ENCODE measurements at places on chromosomes 13 and 19. TPM values are rescaled to one million over a fixed set of nuclear protein-coding genes. Genes with fewer than 3 reads are reported as not detected.

The CYP4F11 gene
- total RNA-seq: 12.7 TPM

DNA sequence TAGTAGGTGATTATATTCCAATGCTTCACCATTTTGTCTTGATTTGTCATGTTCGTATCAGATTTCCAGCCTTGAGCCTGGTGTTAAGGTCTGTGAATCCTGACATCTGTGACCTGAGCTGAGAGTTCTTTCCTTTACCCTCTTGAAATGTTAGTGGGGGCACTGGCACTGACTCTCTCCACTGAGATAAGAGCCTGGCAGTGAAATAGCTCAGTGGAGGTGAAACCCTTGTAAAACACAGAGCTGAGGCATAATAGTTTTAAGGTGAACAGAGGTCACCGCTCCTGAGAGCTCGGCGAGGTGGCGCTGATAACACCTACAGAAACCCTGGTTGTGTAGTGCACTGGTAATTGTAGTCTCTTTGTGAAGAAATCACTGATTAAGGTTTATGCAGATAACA lies 748.2 kb downstream of the DIAPH3 start:
- no peak for DNase-seq

GRCh38 chr13:39353988-39354387 lies 249.0 kb downstream of the LHFPL6 start:
- DNase-seq: no peak

DNA sequence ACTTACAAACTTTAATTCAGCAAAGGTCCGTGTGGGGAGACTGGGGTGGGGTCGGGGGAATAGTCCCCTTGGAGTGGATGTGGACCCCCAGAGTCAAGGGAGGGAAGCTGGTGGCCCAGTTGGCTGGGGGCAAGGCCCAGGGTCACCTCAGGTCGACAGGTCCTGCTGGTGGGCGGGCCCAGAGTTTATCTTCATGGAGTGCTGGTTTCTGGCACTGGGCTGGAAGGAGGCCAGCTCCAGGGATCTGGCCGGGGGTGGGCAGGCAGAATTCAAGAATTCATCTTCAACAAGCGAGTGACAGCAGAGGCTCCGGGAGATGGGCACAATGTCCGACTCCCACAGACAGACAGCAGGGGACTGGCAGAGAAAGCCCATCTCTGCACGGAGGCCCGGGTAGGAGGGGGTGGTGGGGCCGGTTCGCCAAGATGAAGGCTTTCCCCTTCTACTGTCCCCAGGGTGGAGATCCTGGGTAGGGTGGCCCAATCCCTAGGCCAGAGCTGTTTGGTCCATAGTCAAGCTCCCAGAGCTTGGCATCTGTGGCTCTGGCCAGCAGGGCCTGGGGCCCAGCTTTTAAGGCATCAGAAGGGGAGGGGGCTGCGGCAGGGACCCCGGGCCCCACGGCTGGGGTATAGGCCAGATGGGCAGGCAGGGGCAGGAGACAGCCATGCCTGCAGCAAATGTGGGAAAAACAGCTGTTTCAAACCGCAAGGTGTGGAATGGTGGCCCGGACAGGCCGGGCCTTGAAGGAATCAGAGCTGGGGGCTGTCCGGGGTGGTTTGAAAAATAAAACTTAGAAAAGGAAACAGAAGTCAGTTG lies 622 bp upstream of the FDX2 start:
- no peak for DNase-seq

DNA sequence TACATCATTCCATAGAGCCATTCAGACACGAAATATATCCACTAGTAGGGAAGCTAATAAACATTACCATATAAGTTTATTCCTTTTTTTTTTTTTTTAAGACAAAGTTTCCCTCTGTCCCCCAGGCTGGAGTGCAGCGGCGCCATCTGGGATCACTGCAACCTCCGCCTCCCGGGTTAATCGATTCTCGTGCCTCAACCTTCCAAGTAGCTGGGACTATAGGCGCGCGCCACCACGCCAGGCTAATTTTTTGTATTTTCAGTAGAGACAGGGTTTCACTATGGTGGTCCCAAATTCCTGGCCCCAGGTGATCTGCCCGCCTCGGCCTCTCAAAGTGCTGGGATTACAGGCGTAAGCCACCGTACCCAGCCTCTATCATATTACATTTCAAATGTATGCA lies 612 bp upstream of the ZNF154 start:
- no peak for DNase-seq

GRCh38 chr13:113458253-113459065 lies 5.2 kb upstream of the ADPRHL1 start:
- no peak for DNase-seq

- no peak for DNase-seq
These were observed 76.5 kb downstream of the PCDH20 start for GRCh38 chr13:61339054-61339621.

DNA sequence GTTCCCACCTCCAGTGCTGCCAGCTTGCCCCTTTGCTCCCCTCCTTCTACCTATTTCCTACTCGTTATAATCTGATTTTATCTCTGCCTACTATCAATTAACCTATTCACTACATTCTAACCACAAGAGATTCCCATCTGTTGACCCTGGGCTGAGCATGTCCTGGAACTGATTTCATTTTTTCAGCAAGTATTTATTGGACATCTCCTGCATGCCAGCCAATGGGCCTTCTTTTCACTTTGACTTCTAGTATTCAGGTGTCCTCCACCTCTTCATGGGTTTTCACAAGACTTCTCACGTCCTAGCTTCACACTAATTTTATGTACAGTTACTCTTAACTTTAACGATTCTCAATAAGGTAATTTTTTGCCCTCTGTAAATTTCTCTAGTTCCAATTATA lies 282.7 kb upstream of the KLHL1 start:
- no peak for DNase-seq

GRCh38 chr13:45282994-45283393 lies 58.0 kb downstream of the TPT1 start:
- DNase-seq: no peak

The SIGLEC5 gene
- not detected for total RNA-seq

The ZSCAN4 gene
- not detected for total RNA-seq

The RYR1 gene
- total RNA-seq: 8.6 TPM

The FPR3 gene
- total RNA-seq: 1.0 TPM

The GFY gene
- not detected for total RNA-seq

- no peak for DNase-seq
These were observed 553.9 kb downstream of the LMO7 start for GRCh38 chr13:76189882-76190519.

- DNase-seq: no peak
These were observed 253.5 kb downstream of the LHFPL6 start for GRCh38 chr13:39349391-39349960.

DNA sequence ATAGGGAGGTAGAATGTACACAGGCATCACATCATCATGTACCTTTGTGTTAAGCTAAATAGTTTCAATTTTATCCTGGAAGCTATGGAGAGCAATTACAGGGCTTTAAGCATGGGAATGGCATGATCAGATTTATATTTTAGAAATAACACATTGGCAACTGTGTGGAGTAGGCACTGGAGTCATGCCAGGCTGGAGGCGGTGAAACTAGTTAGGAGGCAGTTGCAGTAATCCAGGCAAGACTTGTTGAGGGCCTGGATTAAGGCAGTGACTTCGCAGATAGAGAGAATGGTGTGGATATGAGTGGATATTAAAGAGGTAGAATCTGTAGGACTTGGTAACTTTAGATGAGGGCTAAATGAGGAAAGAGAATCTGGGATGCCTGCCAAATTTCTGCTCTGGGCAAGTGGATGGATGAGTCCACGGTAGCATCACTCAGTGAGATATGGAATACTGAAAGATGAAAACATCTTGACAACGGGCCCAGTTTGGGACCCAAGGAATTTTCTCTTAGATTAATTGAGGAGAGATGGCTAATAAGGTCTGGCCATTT lies 506.2 kb downstream of the FGF9 start:
- no peak for DNase-seq

- DNase-seq: no peak
These were observed 4.6 kb downstream of the STK11 start for GRCh38 chr19:1210227-1210538.

DNA sequence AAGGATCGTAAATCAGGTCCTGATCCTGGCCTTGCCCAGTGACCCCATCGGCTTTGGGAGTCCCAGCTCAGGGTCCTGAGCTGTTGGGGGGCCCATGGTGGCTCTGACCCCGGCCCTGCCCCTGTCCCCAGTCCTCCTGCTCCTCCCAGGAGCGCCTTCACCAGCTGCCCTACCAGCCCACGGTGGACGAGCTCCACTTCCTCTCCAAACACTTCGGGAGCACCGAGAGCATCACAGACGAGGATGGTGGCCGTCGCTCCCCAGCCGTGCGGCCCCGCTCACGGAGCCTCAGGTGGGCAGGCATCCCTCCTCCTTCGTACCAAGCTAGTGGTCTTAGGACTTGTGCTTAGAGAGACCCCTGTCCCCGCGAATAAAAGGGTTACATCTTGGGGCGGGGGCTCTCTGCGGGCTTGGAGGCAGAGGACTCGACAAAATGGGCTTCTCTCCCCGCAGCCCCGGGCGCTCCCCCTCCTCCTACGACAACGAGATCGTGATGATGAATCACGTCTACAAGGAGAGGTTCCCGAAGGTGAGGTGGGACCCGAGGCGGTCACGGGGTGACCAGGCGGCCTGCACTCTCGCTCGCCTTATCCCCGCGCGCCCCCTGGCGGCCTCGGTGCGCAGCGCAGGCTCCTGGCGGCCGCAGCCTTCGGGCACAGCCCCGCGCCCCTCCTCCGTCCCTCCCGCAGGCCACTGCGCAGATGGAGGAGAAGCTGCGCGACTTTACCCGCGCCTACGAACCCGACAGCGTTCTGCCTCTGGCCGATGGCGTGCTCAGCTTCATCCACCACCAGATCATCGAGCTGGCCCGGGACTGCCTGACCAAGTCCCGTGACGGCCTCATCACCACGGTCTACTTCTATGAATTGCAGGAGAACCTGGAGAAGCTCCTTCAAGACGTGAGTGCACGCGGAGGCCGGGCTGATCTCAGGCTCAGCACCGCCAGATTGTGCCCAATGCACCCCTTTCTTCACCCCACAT lies 9.1 kb downstream of the MAST1 start:
- peak; percentile 75 for DNase-seq

DNA sequence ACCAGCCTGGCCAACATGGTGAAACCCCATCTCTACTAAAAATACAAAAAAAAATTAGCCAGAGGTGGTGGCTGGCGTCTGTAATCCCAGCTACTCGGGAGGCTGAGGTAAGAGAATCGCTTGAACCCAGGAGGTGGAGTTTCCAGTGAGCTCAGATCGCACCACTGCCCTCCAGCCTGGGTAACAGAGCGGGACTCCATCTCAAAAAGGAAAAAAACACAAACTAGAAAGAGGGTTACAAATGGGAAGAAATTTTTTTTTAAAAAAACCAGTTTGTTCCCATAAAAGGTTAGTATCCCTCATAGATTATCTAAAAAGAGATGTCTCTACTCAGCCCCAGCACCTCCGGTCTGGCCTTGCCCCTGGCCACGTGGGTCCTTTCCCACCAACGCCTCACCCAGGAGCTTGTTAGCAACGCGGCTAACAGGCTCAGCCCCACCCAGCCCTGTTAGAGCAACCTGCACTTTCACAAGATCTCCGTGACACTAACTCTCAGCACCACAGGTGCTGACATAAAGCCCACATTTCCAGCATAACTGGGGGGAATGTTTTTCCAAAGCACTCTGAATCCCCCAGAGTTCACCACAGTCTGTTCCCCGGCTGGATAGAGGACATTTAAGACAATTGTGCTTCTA lies 4.3 kb downstream of the DMKN start:
- peak; percentile 57 for DNase-seq

GRCh38 chr19:19464339-19465098 lies 50.8 kb downstream of the TSSK6 start:
- DNase-seq: no peak

- no peak for DNase-seq
These were observed 23.1 kb upstream of the SPRY2 start for GRCh38 chr13:80363890-80364503.

DNA sequence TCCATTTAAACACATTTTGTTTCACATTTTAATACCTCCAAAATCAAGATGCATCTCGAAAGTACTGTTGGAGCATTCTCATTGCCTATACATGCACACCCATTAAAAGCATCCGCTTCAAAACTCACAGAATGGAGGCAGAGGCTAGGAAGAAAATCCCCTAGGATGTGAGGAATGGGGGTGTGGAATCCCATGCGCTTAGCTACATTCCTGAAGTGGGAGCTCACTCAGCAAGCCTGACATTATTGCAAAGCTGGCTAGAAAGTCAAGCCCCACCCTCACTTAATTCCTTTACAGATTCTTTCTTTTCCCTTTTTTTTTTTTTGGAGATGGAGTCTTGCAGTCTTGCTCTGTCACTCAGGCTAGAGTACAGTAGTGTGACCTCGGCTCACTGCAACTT lies 4.6 kb upstream of the FAM32A start:
- DNase-seq: no peak

DNA sequence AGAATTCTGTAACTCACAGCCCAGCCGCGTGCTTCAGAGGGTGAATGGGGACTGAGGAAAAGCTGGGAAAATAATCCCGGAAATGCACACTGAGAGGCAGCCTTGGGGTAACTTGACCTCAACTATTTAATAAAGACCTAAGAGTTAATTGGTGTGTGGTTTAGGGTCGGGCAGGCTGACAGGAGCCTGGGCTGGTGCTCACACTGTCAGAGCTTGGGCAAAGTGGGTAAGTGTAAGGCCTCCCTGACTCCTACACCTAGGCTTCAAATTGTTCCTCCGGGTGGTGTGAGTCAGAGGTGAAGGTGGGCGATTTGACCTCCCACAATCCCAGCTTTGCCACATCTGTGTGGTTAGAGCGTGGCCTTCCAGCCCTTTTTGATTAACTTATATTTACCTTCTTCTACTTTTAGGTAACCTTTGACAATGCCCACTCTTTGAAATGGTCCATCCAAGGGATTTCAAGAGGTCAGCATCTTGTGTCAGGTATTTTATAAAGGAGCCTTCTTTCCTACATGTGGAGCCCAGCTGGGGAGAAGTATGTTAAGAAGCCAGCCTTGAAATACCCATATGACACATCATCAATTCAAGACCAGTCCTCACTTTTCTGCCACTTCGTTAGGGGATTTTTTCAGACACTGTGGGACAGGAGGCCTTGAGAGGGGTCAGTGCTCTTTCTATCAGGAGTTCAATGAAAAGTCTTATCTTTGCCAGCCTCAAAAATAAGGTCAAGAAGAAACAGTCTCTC lies 114.2 kb downstream of the NUFIP1 start:
- no peak for DNase-seq

GRCh38 chr19:47863514-47863936 lies 4.5 kb downstream of the TPRX2 start:
- peak; percentile 54 for DNase-seq

DNA sequence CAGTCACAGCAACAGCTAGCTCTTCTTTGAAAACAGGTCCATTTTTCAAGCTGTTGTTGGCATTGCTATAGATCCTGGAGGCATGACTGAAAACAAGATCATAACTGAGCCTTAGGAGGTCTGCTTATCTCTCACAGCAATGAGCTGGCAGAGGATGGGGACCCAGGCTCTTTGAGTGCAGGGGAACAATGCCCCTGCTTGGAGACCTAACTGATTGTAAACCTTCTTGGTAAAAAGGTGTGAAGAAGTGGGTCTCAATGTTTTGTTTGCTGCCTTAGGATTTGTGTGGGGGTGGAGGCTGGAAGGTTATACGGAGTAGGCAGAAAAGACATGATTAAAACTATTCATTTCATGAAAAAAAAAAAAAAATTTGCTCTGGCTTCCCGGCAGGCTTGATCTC lies 94.6 kb downstream of the EFNB2 start:
- DNase-seq: no peak

GRCh38 chr13:26618726-26619125 lies 61.2 kb downstream of the WASF3 start:
- no peak for DNase-seq

GRCh38 chr13:71090990-71091389 lies 776.0 kb downstream of the DACH1 start:
- DNase-seq: no peak

GRCh38 chr13:36214163-36214921 lies at the start of gene SOHLH2:
SOHLH2 (minus strand) TSS chr13:36214556; CDS start chr13:36214526, 30 bp downstream.
- no peak for DNase-seq

Measured in prostate gland (tissue), 2 donors.